ENCODE measurements at places on chromosomes 7 and 10.

DNA sequence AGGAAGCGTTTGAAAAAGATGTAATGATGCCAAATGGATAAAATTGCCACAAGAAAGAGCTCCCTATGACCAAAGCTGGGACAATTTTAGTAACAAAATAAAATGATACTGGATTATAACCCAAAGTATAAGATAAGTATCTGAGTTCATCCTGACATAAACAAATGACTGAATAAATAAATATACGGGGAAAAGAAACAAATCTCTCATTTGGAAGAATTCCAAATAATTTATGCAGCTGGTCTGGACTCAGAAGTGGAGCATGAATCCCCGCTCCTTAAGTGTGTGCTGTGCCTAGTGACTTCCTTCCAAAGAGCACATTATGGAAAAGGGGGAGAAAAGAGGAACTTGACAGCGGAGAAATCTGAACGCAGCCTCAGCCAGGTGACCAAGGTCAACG is 186.2 kb downstream of the RAMP3 start:
- DNase-seq: no peak

GRCh38 chr7:91720260-91720937 is 160.1 kb downstream of the MTERF1 start:
- DNase-seq: no peak

DNA sequence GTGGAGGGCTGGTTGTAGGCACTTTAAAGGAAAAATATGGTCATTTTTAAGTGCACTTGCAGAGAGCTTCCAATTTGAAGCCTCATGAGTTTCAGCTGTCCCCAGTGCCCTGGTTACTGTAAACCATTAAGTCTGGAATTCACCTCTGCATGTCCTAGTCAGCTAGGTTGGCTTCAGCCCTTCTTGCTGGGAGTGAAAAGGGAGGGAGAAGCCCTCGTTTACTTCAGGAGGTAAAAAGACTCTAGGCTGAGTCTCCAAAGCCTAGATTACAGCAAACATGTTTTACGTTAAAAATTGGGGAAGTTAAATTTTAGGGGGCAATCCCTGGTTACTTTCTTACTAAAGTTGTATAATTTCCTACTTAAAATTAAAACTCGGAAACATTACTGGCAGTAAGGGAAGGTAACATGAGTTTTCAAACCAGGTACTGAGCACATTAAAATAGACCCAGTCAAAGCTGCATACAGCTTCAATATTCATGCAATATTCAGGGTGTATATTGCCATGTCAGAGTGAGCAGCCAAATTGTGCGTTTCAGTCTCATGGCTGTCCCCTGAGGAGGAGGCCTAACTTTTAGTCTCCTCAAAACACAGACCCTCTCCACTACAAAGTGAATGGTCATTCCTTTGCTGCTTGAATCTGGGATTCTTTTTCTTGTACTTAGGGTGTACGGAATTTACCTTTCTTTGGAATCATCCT is 156.7 kb downstream of the PRKG1 start:
- peak; percentile 61 for DNase-seq

DNA sequence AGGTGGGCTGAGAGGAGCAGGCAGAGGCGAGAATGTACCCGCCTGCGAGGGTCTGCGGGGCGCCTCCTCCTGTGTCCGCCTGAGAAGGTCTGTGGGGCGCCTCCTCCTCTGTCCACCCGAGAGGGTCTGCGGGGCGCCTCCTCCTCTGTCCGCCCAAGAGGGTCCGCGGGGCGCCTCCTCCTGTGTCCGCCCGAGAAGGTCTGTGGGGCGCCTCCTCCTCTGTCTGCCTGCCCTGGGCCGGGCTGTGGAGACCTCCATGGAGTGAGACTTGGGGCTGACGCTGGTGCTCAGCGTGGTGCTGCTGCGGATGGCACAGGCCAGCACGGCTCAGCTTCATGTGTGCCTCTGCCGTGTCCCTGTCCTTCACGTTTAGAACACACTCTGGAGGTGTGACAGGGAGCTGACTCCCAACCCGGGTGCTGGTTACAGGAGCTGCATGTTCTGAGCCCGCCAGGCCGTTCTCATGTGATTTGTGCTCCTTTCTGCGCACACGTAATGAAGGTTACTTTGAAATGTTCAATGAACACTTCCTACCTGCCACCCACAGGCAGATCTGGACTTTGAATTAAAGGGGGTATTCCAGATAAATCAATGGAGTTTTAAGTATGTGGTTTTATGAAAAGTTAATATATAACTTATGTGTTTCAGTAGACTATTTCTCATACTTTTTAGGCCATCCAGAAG is 20.5 kb upstream of the GET4 start:
- no peak for DNase-seq

DNA sequence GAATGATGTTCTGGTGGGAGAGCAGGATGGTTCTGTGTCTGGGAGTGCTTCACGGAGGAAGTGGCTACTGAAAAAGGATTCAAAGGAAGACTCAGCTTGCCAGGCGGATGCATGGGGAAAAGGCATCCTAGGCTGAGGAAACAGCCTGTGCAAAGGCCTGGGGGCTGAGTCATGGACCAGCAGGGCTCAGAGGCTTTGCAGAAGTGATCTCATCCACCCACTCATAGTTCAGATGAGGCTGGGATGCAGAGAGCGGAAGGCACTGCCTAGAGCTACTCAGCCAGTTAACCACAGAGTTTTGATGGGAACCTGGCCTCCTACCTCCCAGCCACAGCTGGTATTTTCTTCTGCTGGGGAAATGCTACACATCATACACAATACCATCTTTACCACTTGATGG is 15.8 kb upstream of the ADAMTS14 start:
- no peak for DNase-seq

DNA sequence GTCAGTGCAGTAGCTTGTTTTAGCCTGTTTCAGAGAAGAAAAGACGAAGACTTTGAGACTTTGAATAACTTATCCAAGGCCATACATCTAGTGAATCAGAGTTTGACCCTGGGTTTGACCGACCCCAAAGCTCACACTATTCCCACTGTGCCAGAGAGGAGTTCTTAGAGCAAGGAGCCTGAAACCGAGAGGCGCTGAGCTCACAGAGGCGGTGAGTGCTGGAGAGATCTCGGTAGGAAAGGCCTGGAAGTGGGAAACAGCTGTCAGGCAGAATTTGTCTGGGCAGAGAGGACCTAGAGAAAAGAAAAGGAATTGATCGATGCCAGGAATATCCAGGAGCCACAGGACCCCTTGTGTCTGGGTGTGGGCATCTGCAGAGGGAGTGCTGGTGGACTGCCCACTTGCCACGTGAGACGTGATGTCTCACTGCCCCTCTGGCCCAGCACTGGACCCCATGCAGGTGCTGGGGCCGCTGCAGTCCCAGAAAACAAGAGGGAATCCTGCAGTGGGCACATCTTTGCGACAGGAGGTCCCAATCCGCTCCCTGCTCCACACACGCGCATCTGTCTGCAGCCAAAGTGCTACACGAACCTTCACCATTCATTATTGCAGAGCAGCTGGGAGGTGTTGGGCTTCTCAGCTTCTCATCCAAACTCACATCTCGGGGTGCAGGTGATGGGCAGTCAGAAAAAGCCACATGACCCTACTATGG is 6.2 kb downstream of the CALML3 start:
- no peak for DNase-seq

DNA sequence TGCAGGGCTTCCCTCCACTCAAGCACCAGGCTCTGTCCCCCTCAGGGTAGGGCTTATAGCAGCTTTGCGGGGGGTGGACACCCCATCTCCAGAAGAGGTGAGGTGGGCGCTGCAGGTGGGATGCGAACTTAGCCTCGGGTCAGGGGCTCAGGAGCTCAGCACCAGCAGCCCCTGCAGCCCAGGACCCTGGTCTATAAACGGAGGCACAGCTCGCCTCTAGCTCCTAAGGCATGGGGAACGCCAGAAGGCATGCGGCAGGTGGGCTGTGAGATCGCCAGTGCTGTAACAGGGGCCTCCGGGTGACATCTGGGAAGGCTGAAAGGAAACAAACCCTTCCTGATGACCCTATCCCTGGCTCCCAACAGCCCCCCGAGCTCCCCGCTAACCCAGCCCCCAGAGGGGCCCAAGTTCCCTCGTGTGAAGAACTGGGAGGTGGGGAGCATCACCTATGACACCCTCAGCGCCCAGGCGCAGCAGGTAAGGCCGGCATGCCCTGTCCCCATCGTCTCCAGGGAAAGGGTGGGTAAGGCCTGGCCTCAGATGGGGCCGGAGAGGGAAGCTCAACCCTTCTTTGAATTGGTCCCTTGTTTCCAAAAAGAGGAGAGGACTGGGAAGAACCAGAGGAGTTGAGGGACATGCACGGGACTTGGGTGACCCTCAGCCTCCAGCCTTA is 4.2 kb downstream of the NOS3 start:
- DNase-seq: no peak

GRCh38 chr7:108415084-108415483 is 41.2 kb downstream of the NRCAM start:
- no peak for DNase-seq

Data from GM23338 (cell line).